ENCODE measurements at places on chromosomes 13 and 19. TPM values are rescaled to one million over a fixed set of nuclear protein-coding genes. Genes with fewer than 3 reads are reported as not detected.
A peak's percentile ranks its signal among the peaks of the same experiment; 100 is the strongest.

KIRREL2 gene
- not detected for total RNA-seq

DNA sequence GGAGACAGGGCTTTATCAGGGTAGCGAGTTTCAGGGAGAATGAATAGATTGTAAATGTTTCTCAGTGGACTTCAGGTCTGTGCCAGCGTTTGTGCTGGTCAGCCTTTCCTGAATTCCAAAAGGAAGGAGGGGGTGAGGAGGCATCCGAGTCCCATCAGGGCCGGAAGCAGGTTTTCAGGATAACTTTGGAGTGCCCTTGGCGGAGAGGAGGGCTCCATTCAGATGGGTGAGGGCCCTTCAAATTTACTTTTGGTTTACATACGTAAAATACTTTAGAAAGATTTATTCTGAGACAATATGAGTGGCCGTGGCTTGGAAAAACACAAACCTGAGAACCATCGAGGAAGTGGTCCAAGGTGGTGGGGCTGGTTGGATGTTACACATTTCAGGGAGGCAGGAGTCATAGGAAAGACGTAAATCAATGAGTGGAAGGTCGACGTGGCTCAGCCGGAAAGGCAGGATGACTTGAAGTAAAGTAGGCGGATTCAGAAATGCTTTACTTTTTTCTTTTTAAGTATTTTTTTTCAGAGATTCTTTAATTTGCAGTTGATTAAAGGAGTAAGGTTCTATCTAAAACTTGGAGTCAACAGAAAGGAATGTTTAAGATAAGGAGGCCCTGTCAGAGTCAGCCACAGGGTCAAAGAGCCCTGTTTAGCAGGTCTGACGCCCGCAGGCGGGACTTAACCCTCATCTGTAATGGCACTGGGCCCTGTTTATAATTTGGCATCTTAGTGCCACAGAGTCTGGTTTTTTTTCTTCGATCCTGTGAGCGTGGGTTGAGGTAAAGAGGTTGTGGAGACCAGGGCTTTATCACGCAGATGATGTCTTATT, 32.8 kb downstream of the ATP11A start:
- peak; percentile 11 for DNase-seq

GPR18 gene
- total RNA-seq = not detected

DNA sequence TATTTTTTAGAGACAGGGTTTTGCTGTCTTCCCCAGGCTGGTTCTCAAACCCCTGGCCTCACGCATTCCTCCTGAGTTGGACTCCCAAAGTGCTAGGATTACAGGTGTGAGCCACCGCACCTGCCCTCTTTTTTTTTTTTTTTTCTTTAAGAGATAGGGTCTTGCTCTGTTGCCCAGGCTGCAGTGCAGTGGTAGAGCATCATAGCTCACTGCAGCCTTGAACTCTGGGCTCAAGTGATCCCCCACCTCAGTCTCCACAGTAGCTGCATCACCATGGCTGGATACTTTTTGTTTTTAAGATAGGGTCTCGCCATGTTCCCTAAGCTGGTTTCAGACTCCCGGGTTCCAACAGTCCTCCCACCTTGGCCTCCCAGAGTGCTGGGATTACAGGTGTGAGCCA, 1.5 kb downstream of the KCNJ14 start:
- no peak for DNase-seq

PSPN gene
- 1.1 TPM for total RNA-seq

CCDC122 gene
- total RNA-seq = 15.7 TPM

GRCh38 chr13:23918208-23918607, 20.9 kb upstream of the C1QTNF9B start:
- no peak for DNase-seq

FGF9 gene
- total RNA-seq = not detected

FCAR gene
- not detected for total RNA-seq

- no peak for DNase-seq
Measured at GRCh38 chr13:79084802-79085424, 321.1 kb downstream of the RBM26 start.

DNA sequence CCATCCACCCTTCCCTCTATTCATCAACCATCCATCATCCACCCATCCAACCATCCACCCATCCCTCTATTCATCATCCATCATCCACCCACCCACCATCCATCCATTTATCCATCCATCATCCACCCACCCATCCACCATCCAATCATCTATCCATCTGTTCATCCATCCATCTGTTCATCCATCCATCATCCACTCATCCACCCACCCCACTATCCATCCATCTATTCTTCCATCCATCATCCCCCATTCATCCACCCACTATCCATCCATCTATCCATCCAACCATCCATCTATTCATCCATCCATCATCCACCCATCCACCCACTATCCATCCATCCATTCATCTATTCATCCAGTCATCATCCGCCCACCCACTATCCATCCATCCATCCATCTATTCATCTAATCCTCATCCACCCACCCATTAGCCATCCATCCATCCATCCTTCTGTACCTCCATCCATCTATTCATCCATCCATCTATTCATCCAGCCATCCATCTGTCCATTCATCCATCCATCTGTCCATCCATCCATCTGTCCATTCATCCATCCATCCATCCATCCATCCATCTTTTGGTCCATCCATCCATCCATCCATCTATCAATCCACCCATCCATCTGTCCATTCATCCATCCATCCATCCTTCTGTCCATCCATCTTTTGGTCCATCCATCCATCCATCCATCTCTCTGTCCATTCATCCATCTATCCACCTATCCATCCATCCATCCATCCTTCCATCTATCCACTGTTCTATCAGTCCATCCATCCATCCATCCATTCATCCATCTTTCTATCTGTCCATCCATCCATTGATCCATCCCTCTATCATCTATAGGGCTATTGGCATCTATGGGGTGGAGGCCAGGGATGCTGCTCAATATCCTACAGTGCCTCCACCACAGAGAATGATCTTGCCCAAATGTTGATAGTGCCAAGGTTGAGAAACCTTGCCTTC, 47.5 kb downstream of the CPAMD8 start:
- no peak for DNase-seq

GRCh38 chr19:30593356-30593755, 221.2 kb downstream of the ZNF536 start:
- DNase-seq = no peak

BEST2 gene
- total RNA-seq = 0.70 TPM

DNA sequence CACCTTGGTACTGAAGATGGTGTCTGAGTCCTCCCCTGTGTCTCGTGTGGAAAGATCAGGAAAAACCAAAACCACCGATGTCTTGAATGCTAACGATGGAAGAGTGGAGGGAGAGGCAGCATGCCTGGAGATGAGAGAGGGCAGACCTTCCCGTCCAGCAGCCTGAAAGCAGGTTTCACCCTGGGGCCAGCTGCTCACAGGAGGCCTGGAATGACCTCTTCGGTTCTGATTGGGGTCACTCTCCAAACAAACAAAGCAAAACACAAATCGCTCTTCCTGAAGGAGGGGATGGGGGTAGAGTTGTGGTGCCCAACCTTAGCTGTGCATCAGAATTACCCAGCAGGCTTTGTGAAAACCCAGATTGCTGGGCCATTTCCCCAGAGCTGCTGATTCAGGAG, 142.3 kb upstream of the SOX1 start:
- no peak for DNase-seq

DNA sequence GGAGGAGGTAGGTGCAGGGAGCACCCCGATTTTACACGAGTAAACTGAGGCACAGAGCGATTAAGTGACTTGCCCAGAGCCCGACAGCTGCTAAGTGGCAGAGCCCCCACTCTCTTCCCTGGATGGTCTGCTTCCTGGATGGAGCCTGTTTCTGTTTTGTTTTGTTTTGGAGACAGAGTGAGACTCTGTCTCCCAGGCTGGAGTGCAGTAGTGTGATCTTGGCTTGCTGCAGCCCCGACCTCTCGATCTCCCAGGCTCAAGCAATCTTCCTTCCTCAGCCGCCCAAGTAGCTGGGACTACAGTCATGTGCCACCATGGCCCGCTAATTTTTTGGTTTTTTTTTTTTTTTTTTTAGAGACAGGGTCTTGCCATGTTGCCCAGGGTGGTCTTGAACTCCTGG, 17.3 kb downstream of the BICRA start:
- no peak for DNase-seq

DNA sequence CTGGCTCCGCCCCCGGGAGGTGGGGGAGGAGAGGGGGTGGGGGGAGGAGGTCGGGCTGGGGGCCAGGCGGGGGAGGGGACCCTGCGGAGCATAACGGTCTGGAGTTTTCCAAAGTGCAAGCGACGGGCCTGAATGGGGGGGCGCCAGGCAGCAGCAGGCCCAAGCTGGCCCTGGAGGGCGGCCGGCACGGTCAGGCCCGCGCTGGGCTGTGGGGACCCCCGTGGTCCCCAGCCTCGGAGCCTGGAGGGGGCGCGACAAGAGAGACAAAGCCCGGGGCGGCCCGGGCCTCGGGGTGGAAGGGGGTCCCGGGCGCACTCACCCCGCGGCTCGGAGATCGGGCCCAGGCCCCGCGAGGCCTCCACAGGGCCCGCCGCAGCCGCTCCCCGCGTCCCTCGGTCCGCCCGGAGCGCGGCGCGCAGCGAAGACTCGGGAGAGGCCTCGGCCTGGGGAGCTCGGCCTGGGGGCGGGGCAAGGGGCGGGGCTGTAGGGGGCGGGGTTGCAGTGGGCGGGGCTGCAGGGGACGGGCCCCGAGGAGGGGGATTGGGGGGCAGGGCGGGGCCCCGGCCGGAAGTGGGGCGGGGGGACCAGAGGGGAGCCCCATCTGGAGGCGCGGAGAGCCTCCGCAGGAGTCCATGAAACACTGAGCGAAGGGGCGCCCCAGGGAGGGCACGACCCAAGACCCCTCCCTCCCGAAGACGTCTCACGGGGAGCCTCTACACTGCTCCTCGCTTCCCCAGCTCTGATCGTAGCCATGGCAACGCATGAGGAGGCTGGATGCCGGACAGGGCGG, 47.6 kb downstream of the PTPRS start:
- DNase-seq = peak; percentile 68

ZNF709 gene
- 0.52 TPM for total RNA-seq

- DNase-seq = no peak
Measured at GRCh38 chr19:13637664-13638063, 126.7 kb upstream of the MRI1 start.

DNA sequence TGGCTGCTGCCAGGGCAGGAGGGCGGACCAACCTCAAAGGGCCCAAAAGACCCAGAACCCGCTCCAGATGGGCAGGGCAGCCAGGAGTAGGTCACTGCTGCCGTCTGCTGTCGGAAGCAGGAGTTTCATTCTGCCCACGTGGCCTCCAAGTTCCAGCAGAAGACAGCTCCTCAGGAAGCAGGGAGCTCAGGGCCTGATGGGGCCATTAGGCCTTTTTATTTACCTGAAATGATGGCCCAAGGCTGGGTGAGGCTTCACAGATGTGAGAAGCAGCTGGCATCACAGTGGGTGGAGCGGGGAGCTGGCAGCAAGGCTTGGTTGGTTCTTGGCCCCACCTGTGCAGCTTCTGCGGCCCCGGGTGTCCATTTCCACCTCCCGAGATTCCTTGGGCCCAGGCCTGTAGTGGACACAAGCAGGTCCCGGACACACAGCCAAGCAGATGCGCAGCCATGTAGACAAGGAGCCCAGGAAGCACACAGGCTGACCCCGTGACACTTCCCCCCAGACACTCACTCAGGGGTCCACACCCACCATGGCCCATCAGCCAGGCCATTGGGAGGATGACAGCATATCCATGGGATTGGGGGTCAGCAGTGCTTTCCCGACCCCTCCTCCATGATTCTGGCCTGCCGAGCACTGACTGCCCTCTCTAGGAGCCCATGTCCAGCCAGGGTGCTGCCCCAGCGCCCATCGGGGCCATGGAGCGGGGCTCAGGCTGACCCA, 26.4 kb downstream of the C13orf46 start:
- DNase-seq = peak; percentile 62

All from MCF 10A (cell line).